ENCODE measurements at places on chromosomes 13 and 19.
A peak's percentile ranks its signal among the peaks of the same experiment; 100 is the strongest.

- DNase-seq, result no peak
Observed at GRCh38 chr13:37134411-37135041, 29.1 kb upstream of the CSNK1A1L start.

DNA sequence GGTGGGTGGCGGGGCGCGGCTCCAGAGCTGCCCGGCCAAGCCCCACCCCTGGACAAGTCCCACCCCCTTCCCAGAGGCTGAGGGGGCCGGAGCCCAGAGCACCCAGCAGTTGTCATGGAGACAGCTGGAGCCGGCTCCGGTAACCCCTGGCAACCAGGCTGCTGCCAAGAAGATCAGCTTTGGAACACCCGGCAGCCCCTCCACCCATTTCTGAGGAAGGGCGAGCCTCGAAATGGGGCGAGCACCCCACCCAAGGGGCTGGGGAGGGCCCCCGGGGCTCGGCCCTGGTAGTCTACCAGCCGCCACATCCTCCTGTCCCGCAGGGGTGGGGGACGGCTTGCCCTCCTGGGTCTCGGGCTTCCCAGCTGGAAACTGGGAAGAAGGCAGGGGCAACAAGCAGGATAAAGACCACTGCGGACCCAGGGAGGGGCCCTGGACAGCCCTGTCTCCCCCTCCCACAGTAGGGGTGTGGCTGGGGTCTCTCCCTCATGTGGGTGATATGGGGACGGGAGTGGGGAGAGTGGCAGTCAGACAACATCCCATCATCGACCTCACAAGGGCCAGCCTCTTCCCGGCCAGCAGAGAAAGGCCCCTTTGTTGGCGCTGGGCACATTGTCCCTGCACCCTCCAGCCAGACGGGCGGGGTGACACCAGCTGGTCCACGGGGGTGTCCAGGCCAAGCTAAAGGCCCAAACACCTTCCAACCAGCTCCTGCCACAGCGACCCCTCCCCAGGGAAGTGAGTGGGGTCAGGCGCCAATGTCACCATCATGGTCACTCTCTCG, 1.5 kb downstream of the CERS1 start:
- no peak for DNase-seq

DNA sequence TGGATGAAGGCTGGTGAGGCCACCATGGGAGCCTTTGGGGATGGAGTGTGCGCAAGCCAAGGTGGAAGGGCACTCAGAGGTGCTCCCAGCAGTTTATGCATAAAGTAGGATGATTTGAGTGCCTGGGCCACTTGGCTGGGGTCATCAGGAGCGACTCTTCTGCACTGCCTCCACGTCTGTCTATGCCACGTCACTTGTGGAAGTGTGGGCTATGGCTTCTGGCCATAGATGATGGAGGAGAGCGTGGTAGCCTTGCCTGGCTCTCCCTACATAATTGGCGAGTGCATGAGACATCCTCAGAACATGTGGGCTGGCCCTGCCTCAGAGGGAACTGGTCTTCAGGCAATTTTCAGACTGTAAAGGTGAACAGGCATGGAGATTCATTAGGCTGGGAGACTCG, 182.9 kb downstream of the TEX29 start:
- no peak for DNase-seq

DNA sequence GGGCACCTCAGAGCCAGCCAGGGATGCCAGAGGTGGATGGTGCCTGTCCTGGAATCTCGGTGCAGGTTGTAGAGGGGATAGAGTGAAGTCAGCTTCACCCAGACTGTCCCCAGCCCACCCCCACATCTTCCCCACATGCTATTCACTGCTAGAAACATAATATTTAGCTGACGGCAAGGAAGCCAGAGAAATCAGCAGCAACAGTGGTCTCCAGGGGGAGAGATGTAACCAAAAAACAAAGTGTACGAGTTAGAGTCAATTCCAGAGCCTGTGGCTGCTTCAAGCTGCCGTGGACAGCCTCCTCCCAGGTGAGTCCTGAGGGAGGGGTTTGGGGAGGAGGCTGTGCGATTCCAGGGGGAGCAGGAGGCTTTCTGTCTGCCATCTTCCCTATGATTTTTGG, 97.6 kb downstream of the ZNF536 start:
- DNase-seq, result no peak

DNA sequence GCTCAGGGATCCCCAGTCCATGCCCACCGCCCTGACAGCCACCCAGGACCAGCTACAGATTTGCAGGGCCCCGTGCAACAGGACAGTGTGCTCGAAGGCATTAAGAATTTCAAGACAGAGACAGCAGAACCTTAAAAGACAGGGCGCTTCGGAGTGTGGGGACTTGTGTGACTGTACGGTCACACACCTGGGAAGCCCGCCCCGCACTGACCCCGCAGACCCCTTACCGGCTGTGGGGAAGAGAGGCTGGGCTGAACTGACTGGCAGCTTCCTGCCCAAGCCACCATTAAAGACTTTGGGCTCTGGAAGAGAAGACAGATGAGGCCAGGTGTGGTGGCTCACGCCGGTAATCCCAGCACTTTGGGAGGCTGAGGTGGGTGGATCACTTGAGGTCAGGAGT, 14.4 kb downstream of the STAP2 start:
- no peak for DNase-seq

- DNase-seq, result no peak
Observed at GRCh38 chr13:113749507-113749906, 9.5 kb upstream of the TMEM255B start.

- DNase-seq, result no peak
Observed at GRCh38 chr19:50199259-50199555, 4.2 kb upstream of the MYH14 start.

- DNase-seq, result peak; percentile 80
Observed at GRCh38 chr13:31162151-31163008, 676 bp upstream of the HSPH1 start.

GRCh38 chr13:112700291-112701060, 10.6 kb downstream of the ATP11A start:
- no peak for DNase-seq

DNA sequence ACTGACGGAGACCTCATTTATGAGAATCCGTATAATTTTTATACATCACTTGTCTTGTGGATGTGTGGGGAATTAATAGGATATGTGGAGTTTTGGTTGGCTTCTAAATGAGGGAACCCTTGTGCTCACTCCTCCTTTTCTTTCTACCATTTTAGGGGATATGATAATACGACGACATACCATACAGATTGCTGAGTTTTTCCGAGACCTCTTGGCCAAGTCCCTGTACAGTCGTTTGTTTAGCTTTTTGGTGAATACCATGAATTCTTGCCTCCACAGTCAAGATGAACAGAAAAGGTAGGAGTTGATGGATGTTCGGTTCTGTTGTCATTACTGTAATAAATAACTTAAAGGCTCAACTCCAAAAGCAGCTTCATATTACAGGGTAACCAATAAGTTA, 335.2 kb downstream of the MYO16 start:
- DNase-seq, result no peak

- no peak for DNase-seq
Observed at GRCh38 chr13:27279506-27279905, 8.9 kb downstream of the RASL11A start.

DNA sequence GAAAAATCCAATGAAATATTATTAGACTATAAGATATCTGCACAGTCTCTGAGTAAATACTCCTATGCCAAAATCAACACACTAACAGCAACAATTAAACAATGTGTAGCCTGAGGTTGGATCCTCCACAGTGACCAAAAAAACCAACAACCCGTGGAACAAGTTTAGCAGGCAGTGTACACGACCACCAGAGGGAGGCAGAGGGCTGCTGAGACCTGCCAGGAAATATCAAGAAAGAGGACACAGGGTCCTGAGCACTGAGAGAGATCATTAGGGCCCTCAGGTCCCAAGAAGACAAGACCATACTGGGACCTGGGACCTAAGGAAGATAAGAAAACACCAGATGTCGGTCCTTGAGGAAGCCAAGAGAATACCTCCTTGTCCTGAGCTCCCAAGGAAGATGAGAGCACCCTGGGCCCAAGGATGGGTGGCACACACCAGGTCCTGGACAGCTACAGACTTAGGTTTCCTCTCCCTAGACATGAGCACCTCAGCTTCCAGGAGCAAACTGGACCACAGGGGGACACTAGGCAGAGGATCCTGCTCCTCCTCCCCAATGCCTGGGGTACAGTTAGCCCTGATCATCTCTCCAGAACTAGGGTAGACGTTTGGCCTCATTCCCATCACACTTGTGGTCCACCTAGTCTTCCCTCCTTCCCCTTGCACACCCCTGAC, 822 bp upstream of the ZNF274 start:
- peak; percentile 36 for DNase-seq

GRCh38 chr13:31351376-31351775, 151.6 kb downstream of the B3GLCT start:
- DNase-seq, result no peak

DNA sequence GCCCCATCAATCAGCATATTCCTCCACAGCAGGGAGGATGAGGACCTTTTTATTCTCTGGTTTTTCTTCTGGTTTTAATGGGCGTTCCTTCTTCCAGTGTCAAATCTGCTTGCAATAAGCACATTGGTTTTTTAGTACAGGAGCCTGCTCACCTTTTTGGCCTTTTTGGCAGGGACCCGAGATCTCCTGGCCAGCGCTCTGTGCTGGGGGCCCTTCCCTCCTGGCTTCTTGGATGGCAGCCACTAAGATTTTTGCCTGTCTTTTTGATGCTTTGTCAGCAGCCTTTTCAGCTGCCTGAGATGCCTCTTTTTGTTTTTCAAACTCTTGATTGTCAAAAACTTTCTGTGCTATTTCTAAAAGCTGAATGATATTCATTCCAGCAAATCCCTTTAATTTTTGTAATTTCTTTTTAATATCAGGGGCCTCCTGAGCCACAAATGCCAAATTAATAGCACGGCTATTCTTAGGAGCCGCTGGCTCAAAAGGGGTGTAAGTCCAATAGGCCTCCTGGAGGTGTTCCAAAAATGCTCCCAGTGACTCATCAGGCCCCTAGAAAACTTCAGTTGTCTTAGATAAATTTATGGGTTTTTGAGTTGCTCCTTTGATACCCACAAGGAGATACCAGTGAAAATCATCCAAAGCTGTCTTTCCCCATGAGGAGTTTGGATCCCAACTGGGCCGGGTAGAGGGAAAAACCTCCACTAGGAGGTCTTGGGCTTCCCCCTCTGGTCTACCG, 73.0 kb downstream of the ZNF100 start:
- no peak for DNase-seq

DNA sequence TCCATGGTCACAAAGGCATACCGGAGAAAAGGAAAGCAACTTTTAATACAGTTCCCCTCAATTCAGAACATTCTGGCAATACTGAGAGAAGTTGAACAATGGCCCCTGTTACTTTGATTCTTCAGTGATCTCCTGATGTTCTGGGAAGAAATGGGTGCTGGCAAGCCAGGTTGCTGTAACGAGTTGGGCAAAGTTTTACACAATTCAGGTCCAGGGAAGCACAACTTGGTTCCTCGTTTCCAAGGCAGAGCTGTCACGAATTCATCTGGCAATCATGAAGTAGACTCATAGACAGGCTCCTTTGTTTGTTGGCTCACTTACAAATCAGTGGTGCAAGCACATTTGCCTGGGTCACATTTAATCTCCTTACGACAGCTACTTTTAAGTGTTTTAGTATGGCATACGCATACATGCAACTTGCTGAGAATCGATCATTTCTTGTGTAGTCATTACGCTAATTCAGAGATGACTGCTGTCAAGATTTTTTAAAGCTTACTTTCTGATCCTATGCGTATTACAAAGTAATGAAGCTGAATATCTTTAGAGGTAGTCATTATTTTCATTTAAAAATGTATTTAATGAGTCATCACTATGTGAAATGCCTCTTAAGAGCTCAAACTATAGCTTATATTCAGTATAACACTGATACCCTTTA, 174.7 kb downstream of the GPC5 start:
- DNase-seq, result no peak

GRCh38 chr13:79384022-79384610, 21.9 kb downstream of the RBM26 start:
- DNase-seq, result no peak

- DNase-seq, result no peak
Observed at GRCh38 chr13:72850959-72851677, 69.2 kb downstream of the PIBF1 start.
